ENCODE measurements at places on chromosomes 5 and 9.

GRCh38 chr5:179375831-179376365 lies 30.6 kb upstream of the ADAMTS2 start:
- DNase-seq, result peak; percentile 38

- DNase-seq, result no peak
Measured at GRCh38 chr5:172846249-172846648, 12.2 kb downstream of the ERGIC1 start.

- no peak for DNase-seq
Measured at GRCh38 chr5:85576666-85577065, 1041.1 kb upstream of the COX7C start.

DNA sequence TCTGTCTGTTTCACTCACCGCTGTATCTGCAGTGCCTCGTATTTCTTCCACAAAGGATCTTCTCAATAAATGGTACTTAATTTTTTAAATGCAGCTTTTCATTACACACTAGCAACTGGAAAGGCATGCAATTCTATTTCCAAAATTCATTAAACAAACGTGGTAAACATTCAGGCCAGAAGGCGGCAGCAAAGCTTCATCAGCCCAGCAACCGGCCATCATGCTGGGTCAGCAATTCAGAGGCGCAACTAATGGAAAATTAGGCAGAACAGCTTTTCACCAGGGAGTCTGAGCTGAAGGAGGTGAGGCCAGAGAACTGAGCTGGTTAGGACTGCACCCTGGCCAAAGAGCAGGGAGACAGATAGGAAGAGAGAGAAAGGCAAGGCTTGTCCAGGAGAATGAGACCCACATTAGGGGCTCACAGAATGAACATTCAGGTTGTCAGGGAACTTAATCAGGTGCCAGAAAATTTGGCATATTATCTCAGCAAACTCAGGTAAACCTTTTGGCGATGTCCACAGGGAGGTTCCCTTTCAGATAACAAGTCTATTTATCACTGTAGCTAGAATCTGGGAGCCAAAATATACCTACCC lies 17.7 kb upstream of the RNF180 start:
- DNase-seq, result no peak

DNA sequence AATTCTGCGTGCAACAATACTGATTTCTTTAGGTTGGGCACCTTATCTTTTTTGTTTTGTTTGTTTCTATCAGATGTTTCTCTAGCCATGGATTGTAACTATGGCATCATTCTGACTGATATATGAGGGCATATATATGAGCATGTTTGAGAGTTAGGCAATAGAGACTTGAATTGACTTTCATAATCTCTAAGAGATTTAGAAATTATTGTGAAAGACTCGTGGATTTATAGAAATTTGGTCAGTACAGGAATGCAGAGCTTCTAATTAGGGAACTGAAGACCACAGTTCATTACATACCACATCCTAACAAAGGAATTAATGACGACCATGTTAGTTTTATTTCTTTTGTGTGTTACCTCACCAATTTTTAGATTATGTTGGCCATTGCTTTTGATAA lies 546.0 kb upstream of the GRAMD2B start:
- DNase-seq, result no peak

- DNase-seq, result no peak
Measured at GRCh38 chr5:72234868-72235267, 85.2 kb downstream of the MRPS27 start.

DNA sequence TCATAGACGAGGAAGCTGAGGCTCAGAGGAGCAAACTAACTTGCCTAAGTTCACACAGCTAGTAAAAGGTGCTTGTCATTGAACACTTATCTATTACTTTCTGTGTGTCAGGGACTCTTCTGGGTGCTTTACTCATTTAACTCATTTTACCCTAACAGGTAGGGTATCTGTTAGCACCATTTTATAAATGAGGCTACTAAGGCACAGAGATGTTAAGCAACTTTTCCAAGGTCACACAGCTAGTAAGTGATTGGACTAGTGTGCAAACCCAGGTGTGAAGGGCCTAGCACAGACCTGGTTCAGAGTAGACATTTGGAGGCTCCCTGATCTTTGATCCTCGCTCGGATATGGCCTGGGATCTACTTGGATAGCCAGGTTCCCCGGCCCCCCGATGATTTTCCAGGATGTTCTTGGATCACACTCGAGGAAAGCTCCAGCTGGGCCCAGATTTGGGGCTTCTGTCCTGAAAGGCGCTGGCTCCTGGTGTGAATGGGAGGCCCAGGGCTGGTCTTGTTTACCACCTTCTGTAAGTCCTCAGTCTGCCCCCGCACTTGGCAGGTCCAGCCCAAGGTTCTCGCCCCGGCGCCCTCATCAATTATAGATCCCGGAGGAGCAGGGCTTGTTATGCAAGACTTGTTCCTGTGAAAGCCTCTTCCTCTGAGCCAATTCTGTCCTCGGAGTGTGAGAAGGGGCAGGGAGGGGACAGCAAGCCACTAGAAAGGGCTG lies 37.5 kb downstream of the GSN start:
- DNase-seq, result no peak

GRCh38 chr5:142439207-142439860 lies 114.5 kb upstream of the SPRY4 start:
- no peak for DNase-seq

- no peak for DNase-seq
Measured at GRCh38 chr5:53578854-53579253, 18.4 kb downstream of the NDUFS4 start.

DNA sequence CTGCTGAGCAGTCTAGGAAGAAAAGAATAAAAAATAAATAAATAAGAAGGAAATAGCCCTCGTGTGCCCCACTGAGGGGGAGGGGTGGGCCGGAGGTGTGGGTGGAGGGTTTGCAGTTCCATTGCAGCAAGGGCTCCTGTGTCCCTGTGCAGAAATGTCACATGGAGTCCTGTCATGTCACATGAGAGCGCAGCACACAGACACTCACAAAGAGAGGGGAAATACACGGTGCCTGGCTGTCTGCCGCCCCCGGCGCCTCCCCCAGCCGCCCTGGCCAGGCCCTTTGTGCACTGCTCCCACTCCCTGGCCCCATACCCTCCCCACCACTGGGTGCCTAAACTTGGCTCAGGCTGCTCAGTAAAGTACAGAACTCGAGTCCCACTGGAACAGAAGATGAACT lies 55.6 kb upstream of the SPTLC1 start:
- DNase-seq, result no peak

GRCh38 chr9:91349115-91349555 lies 12.6 kb downstream of the AUH start:
- DNase-seq, result no peak

- peak; percentile 87 for DNase-seq
Measured at GRCh38 chr9:135925496-135926133, 18.3 kb upstream of the CAMSAP1 start.

GRCh38 chr9:93945400-93946337 lies 9.5 kb downstream of the BARX1 start:
- no peak for DNase-seq

DNA sequence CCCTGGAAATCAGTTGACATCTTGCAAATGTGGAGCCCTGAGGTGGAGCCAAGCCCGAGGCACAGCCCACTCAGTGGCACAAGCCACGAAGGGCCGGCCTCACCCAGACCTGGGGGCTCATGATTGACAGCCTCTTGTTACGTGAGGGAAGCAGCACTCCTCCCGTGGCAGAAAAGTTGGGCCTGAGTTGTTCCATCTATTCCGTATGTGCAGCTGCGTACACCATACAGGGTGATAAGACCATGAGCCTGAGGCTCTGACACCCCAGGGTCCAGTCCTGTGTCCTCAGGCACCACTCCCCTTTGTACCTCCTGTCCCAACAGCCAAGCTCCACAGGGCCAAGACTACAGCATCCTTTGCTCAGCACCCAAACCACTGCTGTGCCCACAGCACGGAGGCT lies 1.9 kb upstream of the ORM2 start:
- DNase-seq, result no peak

DNA sequence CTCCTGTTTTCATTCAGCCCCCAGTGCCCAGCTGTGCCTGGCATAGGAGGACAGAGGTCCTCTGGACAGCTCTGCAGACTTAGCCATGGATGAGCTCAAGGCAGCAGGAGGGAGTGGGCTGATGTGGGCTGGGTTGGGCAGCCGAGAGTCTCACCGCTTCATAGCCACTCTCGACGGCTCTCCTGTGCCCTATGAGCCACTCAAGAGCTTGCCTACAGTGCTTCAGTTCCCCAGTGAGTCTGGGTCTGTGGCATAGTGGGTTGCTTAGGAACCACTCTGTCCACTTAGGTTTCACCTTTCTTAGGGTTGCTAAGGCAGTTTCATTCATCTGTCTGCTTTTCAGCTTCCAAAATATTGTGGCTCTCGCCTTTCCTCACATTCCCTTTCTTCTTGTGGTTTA lies 296.8 kb downstream of the ICE1 start:
- DNase-seq, result no peak

GRCh38 chr9:79663878-79664277 lies 92.1 kb downstream of the TLE4 start:
- DNase-seq, result no peak

- no peak for DNase-seq
Measured at GRCh38 chr9:115115924-115116323, 2.0 kb downstream of the TNC start.

- DNase-seq, result no peak
Measured at GRCh38 chr5:146721073-146721815, 157.3 kb downstream of the PPP2R2B start.

GRCh38 chr5:9313751-9314150 lies 232.1 kb downstream of the SEMA5A start:
- no peak for DNase-seq

- DNase-seq, result no peak
Measured at GRCh38 chr5:111488353-111488752, 24.0 kb downstream of the STARD4 start.

DNA sequence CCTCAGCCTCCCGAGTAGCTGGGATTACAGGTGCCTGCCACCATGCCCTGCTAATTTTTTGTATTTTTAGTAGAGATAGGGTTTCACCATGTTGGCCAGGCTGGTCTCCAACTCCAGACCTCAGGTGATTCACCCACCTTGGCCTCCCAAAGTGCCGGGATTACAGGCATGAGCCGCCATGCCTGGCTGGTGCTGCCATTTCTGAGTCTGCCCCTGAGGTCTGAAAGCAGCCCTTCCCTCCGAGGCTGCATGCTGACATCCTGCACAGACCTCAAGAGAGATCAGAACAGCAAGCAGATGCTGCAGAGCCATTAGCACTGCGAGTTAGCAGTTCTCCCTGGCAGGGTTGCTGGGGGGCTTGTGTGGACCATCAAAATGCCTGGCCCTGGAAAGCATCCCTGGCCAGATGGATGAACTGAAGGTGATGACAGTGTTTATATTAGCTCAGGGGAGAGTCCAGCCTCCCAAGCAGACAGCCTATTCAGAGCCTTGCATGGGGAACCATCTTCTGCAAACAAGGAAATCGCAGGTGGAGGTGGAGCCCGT lies 176.5 kb upstream of the PANK3 start:
- DNase-seq, result no peak

DNA sequence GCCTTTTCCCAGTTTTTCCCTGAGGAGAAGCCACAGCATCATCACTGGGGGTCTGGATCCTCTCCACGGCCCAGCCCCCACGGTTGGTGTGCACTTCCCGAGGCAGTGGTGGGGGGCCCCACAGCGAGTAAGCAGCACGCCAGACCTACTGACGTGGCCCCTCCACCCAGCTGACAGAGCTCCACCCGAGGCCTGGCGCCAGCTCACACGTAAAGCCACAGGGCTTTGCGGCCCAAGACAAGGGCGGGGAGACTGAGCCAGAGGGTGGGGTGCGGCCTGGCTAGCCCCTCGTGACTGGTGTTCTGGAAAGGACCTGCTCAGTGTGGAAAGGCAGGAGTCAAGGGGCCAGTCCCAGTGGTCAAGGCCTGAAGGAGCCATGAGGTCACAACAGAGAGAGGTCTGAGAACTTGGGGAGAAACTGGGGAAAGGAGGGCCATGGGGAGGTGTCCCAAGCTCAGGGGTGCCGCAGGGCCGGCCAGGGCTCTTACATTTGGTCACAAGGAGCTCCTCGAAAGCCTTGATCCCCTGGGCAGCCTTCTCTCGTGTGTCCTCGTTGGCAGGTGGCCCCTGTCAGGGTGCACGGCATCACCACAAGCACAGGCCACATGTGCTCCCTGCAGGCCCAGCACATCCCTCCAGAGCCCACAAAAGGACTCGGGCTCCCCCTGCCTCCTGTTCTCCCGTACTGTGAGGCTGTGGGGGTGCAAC lies 5.5 kb downstream of the SNAPC4 start:
- no peak for DNase-seq

DNA sequence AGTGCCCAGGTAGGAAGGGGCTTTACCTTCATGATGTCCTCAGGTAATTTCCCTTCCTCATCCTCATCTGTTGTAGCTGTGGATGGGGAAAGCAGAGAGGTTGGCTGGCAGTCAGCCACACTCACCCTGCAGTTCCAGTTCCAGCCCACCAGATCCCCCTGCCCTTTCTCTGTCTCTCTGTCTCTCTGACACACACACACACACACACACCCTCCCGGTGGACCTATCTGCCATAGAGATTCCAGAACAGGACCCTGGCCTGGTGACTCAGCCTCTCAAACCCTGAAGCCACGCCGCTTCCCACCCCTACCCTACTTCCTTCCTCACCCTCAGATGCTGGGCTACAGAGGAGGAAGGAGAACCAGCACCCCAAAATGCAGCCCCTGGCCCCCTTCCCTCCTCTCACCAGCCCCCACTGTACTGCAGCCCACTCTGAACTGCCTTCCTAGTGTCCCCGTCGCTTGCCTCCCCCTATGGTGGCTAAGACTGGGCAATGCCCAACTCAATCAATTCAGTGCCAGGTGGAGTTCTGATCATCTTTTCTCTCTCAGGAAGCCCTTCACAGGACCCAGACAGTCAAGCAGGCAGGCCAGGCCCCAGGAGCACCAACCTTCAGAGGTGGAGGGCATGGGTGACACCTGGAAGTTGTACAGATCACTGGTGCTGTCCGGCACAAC lies 4.8 kb downstream of the IRF1 start:
- DNase-seq, result peak; percentile 64

- no peak for DNase-seq
Measured at GRCh38 chr9:137411260-137411644, 11.7 kb downstream of the EXD3 start.

- no peak for DNase-seq
Measured at GRCh38 chr5:31942546-31942945, 231.6 kb downstream of the GOLPH3 start.

DNA sequence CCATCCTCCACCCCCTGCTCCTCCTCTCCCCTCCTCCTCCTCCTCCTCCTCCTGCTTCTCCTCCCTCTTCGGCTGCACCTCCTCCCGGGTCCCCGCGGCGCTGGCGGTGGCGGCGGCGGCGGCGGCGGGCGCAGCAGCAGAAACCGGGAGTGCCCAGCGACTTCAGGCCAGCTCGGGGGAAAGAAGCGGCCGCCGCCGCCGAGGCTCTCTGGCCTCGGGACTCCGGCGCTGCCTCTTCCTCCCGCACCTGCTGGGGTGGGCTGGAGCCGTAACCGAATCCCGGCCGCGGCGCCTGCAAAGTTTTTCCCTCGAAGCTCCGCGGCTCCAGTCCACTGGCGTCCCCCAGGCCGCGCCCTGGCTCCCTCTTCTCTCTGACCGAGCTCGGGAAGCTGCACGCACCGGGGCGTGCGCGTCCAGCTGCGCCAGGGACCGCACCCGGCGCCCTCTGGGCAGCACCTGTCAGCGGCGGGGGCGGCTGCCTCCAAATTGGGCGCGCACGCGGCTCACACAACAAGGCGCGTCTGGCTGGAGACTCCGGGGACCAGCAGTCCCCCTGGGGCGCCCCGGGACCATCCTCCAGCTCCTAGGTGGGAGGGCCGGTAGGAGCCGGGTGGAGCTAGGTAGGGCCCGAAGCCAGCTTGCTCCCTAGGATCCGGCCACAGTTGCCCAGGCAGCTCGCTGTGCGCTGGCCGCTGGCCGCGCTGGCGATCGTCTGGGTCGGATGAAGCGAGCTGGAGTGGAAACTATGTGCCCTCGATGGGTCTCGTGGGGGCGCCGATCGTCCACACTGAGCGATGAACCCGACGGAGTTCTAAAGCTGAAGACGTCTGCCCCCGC lies at the start of gene MCTP1:
TSS of gene MCTP1 (minus strand) at position 523 of the 837 bp plus-strand sequence.
- DNase-seq, result no peak

GRCh38 chr5:111119856-111120255 lies 27.7 kb downstream of the WDR36 start:
- no peak for DNase-seq
